Diencephalon (tissue), 1 donor: ENCODE measurements at places on chromosomes 3 and 15. TPM values are rescaled to one million over a fixed set of nuclear protein-coding genes. Genes with fewer than 3 reads are reported as not detected.

The FAM43A gene
- total RNA-seq: 5.8 TPM

The MYO1E gene
- total RNA-seq: 13.8 TPM

The PIK3R4 gene
- total RNA-seq: 56.3 TPM

The CLDN16 gene
- 0.46 TPM for total RNA-seq

The THSD4 gene
- total RNA-seq: 4.6 TPM

The SI gene
- under 0.01 TPM for total RNA-seq
